HCT116 (cell line): ENCODE measurements at places on chromosomes 5 and 9.

GRCh38 chr9:35490155-35490909 lies 421 bp downstream of the RUSC2 start:
- DNase-seq: no peak

GRCh38 chr5:142446131-142446959 lies 121.5 kb upstream of the SPRY4 start:
- DNase-seq: peak; percentile 80

- no peak for DNase-seq
Observed at GRCh38 chr9:82192211-82192610, 203.6 kb downstream of the SPATA31D1 start.

DNA sequence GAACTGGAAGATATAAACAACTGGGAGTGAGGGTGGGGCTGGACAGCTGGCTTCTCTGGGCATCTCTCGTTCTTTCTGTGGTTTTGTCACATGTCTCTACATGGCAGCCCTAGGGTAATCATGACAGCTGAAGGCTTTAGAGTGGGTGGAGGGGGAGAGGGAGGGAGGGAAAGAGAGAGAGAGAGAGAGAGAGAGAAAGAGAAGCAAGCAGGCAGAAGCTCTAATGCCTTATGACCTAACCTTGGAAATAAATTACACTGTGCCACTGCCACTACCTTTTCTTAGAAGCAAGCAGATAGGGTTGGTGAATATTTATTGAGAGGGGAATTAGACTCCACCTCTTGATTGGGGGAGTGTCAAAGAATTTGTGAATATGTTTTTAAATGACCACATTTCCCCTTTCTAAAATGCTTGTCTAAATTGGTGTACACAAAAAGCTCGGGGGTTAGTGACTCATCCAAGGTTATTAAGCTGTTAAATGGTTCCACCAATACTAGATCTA lies 2.6 kb upstream of the DAPK1 start:
- DNase-seq: no peak

DNA sequence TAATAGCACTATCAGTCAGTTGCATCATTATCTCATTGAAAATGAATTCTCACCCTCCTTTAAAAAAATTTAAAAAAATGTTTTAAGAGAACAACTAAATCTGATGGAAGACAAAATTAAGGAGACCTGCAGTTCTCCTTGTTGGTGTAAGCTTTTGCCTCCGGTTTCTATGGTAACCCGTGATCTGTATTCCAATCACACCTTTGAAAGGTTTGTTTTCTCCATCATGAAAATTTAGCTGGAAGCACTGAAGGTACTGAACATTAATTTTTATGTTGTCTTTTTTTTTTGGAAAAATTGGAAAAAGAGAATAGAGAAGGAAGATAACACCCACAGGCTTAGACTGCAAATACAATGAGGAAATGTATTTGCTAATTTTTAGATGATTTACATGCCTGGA lies 2.5 kb upstream of the BASP1 start:
- DNase-seq: no peak

- DNase-seq: no peak
Observed at GRCh38 chr9:120640380-120640779, 60.4 kb upstream of the CDK5RAP2 start.
